Activated T-cell treated with anti-CD3 and anti-CD28 coated beads, Interleukin-2, amount 50 U/mL, for 4 hours (primary cell): ENCODE measurements at places on chromosomes 6 and 20.
A peak's percentile ranks its signal among the peaks of the same experiment; 100 is the strongest.

DNA sequence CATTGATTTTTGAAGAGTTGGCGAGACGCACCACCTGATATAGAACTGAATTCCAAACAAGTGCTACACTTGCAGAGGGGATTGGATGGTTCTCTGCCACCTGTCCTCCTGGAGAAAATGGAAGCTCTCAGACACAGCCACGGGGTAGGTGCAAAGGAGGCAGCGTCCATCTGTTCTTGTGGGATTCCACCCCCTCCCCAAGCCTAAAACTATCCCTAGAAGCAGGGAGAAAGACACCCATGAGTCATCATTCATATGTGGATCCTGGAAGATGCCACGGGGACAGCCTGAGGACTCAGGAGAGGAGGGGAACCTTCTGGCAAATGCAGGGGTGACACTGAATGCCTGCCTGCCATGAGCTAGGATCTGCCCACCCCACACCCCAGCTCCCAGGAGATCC, 171.3 kb upstream of the CST7 start:
- no peak for DNase-seq

DNA sequence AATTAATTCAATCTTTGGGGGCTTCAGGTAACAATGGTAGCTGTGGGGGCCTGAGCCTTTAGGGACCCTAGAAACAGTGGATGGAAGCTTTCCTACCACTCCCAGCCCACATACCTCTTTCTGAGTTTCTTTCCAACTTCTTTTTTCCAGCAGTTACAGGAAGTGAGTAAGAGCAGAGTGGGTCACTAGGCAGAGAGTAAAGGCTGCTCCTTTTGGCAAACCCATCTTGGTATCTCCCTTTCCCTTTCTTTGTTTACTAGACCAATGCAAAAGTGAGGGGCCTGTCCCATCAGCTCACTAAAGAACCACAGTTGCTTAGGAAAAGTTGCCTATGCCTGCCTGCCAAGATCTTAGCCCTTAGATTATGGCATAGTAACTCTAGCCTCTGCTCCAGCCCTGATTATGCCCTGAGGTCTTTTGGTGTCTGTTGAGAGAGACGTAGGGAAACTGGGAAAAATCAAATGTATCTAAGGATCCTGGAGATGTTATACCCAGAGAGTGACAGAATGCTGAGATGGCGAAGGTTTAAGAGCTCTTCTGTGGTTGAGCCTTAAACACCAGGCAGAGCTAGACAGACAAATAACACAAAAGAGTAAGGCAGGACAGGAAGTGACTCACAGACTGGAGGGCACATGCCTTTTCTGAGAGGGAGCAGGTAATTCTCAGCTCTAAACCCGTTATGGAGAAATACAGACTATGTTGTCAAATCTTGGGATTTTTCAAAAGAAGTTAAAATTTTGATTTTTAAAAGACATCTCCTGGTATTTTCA, 31.3 kb downstream of the TRMT6 start:
- DNase-seq: no peak

DNA sequence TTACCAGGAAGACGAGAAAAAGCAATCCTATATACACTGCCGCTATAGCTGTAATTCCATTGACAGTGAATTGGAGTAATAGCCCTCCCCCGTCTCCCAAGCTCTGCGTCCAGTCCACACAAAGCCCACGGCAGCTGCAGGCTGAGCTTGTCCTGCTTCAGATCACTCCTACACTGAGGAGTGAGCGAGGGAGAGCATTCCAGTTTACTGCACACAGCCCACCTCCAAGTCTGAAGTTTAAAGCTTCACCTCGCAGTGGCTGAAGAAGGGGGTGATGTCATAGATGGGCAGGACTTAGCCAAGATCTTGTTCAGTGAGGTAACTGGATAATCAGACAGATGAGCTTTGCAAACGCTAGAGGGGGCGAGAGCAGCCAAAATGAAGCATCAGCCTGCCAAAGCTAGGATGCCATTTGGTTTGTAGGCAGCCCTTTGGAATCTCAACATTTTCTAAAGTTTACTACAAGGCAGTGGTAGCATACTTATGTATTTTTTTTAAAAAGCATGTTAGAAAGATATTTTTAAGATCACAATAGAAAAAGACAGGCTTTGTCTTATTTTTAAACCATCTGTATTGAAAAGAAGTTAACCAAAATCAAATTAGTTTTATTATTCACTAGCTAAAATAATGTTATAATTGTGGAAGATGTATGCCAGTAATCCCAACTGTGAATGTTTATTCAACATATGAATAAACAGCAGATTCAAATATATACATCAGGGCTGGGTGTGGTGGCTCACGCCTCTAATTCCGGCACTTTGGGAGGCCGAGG, at the start of gene FLRT3:
Gene FLRT3, minus strand, starts transcription at position 213 of the 772 bp plus-strand sequence. CDS start 10,106 bp downstream, outside the sequence.
- no peak for DNase-seq

- no peak for DNase-seq
Observed at GRCh38 chr20:44643596-44644229, 7.8 kb downstream of the ADA start.

- no peak for DNase-seq
Observed at GRCh38 chr20:20188647-20189046, 136.3 kb downstream of the CFAP61 start.

DNA sequence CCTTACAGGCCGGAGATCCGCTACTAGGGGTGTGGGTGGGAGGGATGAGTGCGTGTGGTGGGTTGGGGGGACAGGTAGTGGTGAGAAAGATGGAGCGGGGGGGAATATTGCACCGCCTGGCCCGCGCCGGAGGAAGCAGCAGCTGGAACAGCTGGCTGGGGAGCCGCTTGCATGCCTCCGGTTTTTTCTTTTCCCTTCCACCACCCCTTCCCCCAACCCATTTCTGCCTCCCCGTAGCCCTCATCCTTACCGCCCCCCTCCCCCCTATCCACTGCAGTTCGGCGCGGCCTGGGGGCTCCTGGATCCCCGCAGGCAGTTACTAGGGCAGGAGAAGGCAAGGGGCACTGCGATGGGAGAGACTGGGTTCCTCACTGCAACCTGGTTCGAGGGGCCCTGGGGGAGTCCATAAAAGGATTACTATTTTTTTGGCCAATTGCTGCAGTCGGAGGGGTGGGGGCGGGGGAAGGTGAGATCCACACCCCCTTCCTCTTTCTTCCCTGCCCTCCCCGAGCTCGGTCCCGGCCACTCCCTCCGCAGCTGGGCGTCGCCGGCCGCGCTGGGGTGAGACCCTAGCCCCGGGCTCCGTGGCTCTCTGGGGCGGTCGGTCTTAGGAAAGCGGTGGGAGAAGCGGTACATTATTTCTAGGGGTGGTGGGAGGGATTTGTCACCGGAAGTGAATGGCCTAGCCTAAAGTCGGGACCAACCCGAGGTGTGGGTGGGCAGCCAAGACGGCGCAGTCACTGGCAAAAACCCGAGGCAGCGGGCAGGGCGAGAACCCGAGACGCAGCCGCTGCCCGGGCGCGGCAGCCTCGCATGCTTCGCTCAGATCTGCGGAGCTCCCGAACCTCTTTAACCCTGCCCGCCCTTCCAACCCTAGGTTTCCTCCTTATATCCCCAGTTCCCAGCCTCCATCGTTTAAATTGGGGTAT, 824 bp upstream of the TBCC start:
- peak; percentile 58 for DNase-seq

DNA sequence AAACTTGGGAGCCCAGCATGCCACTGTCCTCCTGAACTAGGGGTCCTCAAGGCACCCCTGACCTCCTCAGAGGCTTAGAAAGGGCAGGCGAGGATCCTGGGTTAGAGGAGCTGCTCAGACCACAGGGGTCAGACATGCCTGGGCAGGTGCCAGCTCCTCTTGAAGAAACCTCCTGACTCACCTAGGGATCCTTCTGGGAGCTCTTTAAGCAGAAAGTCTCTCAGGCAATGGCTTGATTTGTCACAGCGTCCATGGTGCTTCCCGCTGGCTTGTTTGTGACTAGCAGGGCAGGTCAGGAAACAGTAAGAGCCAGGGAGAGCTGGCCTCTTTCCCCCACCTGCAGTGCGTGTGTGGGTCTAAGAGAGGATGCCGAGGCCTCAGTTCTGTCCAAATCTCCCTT, 174.5 kb upstream of the SNX9 start:
- no peak for DNase-seq

- DNase-seq: no peak
Observed at GRCh38 chr6:113755449-113756289, 101.5 kb upstream of the MARCKS start.

DNA sequence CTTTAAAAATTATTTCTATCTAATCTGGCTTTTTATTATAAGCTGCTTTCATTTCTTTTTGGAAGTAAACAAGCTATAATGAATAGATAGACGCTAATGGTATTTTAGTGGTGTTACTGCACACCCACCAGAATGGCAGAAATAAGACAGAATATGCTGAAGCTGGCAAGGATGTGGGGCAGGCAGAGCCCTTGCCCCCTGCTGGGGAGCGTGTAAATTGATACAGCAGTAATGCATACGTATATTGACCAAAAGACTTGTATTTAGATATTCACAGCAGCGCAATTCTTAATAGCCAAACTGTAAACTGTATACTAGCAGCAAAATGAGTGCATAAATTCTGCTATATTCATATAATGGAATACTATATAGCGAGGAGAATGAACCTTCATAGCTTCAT, 35.3 kb downstream of the TMEM181 start:
- no peak for DNase-seq

GRCh38 chr6:54920628-54921027, 74.1 kb downstream of the FAM83B start:
- no peak for DNase-seq

GRCh38 chr6:105504706-105505105, 101.8 kb upstream of the PREP start:
- DNase-seq: no peak

DNA sequence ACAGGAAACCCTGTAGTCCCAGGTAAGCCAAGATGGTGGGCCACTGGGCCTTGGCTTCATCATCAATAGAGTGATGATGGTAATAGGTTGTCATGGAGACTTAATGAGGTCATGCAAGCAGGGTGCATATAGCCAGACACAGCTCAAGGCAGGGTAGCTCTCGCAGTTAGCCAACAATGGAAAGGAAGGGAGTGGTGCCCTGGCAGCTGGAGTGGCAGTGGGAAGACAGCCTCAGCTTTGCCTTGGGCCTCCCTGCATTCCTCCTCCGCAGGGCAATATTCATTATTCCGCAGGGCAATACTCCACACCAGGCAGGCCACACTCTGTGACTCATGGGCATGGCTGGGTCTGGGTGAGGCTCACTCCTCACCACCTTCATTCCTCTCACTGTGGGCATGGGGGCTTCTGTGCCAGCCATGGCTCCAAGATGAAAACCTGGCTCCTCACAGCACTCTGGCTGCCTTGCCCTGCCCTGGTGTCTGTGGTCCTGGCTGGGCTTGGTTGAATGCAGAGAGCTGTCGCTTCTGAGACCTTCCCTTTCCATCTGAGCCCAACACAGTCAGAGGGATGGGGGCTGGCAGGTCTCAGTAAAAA, 163.1 kb upstream of the PMEPA1 start:
- DNase-seq: no peak

GRCh38 chr6:156557911-156558259, 219.3 kb upstream of the ARID1B start:
- no peak for DNase-seq

DNA sequence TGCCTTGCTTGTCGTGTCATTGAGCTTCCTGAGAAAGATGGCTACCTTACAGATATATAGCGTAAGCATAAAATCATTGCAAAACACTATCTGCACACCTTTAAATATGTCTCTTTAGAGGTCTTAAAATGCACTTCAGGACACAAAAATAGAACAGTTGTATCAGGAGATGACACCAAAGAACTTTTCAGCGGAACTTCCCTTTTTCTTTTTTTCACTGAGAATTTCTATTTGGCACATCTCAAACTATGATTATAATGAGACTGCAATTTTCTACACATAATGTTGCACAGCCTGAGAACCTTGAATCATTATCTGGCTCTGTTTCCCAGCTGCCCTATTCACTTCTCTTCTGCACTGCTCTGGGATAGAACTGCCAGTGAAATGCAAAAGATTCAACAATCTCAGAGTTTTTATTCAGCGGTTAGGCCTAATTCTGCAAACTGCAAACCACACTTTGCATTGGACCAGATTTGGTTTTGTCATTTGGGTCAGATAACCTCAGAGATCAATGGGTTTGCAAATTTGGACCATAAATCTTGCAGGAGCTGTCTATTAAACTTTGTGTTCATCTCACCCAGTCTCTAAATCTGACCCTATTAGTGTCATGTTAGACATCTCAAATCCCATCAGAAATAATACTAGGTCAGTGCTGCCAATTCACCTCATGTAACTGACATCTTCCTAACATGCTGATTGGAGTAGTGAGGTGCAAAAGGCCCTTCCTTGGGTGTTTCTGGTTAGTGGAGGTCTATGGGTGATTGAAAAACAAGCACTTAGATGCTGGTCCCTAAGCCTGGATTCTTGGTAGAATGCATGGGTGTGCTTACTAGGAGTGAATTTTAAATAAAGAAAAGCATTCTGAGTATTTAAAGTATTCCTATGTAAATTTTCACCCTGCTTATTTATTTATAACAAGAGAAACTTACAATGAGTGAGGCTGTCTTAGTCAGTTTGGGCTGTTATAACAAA, 382.7 kb downstream of the UTRN start:
- no peak for DNase-seq

GRCh38 chr6:154414021-154414813, 57.6 kb upstream of the IPCEF1 start:
- DNase-seq: no peak

GRCh38 chr6:131368198-131368911, 204.7 kb upstream of the ARG1 start:
- no peak for DNase-seq
